D341Med (cell line): ENCODE measurements at places on chromosomes 3 and 15.

- DNase-seq, result no peak
Measured at GRCh38 chr15:98905963-98906711, 101.5 kb downstream of the PGPEP1L start.

- no peak for DNase-seq
Measured at GRCh38 chr3:153885359-153885758, 235.8 kb upstream of the ARHGEF26 start.

GRCh38 chr3:32733631-32734229 lies 48.7 kb downstream of the CNOT10 start:
- peak; percentile 47 for DNase-seq

DNA sequence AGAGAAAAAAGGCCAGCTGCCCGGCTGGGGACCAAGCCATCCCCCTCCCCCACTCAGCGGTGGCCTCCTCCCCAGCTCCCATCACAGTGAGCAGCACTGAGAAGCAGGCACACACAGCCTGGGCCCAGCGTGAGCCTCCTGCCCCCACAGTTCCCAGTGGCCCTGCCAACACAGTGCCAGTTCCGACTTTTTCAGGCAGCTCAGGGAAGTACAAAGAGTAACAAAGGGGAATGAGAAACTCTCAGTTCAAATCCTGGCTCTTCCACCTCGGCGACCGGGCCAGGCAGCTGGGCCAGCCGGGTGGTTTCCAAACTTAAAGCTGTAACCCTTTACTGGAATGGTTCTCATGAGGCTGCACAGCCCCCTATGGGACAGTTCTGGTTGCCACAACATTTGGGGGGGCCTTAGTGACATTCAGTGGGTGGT lies 18.5 kb downstream of the TNK2 start:
- no peak for DNase-seq

DNA sequence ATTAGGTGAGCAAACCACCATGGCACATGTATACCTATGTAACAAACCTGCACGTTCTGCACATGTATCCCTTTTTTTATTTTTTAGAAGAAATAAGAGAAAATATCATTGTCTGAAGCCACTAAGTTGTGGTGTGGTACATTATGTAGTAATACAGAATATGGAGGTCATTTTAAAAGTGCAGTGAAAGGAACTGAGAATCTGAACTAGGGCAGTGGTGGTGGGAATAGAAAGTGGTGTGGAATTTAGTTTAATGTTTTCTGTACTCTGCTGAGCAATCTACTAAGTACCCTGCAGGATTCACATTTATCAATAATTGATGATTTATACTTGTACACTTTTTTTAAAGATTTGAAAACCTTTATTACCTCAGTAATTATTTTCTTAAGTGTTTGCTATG lies 283.5 kb downstream of the CHL1 start:
- no peak for DNase-seq

DNA sequence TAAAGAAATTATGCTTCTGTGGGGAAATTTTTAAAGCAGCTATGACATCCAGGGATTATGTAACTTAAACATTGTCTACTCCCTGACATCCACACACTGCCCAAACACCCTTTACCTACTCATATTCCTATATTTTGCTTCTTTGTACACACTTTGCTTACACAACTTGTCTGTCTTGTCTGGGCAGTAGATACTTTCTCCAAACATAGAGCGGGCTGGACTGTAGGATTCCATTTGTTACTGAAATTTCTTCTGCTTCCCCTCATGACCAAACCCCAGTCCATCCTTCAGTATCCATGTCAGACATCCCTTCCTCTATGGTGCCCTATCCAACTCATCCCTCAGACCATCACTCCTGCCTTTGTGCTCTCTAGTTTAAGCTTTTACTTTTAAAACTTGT lies 19.9 kb downstream of the NCEH1 start:
- no peak for DNase-seq

- no peak for DNase-seq
Measured at GRCh38 chr3:4398120-4398940, 68.7 kb downstream of the SUMF1 start.

DNA sequence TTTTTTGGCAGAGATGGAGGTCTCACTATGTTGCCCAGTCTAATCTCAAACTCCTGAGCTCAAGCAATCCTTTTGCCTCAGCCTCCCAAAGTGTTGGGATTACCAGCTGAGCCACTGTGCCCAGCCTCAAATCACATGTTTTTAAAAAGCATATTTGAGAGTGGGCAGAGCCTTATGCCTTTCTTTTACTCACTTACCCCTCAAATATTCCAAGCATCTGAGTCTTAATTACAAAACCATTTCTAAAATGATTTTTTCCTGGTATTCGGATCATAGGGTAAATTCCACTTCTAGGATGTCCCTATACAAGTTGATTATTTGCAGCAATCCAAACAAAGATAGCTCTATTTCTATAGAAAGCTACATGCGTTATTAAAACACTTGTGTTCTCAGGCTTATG lies 106.1 kb downstream of the RFTN1 start:
- DNase-seq, result no peak

DNA sequence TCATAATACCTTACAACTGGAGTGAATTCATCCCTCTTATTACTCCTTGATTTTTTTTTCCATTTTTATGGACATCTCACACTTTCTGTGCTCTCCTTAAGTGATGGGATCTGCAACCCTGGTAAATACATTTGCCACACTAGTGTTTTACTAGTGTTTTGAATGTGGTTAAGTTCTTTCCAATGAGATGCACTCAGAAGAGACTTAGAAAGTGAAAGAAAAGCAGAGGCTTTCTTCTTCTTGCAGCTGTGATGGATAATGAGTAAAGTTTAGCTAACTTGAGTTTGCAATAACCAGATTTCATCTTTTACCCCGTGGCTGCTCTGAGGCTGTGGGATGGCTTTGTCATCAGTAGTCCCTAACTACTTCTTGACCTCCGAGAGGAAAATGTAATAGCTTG lies 1248.4 kb downstream of the NSUN3 start:
- no peak for DNase-seq

DNA sequence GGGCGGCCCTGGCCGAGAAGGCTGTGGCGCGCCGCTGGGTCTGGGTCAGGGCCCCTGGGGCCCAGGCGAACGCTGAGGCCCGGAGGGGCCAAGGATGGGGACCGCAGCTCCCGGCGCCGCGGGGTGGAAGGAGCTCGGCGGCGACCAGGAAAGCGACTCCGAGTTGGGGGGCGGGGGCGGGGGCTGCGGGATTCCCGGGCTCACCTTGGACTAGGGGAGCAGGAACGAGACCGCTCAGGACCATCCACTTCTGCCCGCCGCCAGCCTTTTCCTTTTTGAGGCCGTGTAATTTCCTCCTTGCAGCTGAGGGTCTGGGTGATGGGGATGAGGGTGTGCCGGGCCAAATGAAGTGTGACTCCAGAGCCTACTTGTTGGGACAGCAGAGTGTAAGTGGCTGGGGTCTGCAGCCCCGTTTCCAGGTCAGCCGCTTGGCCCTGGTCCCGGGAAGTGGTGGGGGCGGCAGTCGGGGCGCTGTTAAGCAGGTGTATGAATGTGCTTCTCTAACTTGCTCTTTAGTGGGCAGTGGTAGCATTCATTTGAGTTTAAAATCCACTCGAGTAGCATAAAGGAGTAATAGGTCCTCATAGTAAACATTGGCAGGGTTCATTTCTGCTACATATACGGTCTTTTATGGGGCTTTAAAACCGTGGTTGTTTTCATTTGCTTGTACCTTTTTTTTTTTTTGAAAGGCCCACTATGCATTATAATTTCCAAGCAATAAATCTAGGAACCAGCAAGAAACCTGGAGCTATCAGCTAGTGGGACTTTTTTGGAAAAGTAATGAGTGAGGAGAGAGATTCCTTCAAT lies 717 bp downstream of the PXK start:
- peak; percentile 63 for DNase-seq

DNA sequence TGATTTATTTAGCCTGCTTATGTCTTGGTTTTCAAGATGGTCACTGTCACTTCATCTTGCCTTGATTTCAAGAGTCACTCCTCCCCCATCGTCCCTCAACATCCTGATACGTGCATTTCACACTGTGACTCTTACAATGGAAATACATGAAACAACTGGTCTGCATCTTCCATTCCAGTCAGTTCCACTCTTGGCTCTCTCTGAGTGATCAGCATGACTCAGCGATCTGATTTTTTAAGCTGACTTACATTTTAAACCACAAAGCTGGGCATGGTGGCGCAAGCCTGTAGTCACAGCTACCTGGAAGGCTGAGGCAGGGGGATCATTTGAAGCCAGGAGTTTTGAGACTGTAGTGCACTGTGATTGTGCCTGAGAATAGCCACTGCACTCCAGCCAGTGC lies 271.2 kb upstream of the ROPN1 start:
- no peak for DNase-seq

DNA sequence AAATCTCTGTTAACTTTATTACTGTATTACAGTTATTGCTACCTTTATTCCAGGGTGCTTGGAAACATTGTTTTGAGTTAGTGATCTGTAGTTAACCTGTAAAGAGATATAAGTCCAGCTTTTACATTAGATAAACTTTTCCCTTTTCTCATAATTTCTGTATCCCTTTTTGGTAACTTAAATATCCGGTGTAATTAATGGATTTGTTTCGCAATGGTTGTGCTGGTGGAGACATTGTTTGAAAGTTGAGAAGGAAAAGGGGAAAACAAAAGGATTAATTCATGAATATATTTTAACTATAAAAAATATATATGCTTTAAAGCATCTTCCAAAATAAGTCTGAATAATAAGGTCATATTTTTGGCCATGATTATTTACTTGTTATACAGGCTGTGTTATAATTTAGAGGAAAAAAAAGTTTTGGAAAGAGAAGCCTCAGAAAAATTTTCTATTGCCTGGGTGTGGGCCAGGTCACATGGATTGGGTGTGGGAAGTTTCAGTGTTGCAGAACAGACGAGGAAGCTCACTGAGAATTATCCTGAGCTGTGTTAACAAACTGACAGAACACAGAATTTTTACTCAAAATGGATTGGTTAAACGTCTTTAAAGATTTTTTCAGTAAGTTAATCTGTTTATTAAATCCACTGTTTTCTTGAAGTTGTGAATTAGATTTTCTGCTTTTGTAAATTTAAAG lies 27.7 kb upstream of the IL20RB start:
- no peak for DNase-seq

- DNase-seq, result peak; percentile 68
Measured at GRCh38 chr3:159882790-159883779, 105.5 kb upstream of the IL12A start.

GRCh38 chr15:52485290-52485689 lies 43.4 kb downstream of the MYO5A start:
- no peak for DNase-seq

DNA sequence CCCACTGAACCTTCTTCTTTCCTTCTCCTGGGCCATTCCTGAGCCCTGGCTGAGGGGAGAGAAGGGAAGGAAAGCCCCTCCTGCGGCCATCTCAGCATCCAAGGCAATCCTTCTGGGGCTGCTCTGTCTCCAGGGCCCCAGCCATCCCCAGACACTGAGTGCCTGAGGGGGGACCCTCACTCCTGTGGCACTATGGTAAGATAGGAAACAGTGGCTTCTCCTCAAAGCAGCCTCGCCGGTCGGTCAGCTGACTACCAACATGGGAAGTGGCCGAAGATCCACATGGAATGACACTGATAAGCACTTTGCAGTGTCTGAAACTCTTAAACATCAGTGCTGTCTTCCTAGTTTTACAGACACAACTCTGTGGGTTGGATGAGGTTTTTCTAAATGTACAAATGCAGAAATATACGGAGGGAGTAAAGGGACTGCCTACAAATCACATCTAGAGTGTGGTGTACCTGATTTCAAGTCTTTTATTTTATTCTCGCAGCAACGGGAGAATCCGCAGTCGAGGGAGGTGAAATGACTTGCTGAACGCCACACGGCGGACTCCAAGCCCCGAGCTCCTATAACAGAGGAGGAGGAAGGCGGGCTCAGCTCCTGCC lies 973 bp upstream of the ITPKA start:
- no peak for DNase-seq

GRCh38 chr3:61777483-61777882 lies 216.1 kb downstream of the PTPRG start:
- DNase-seq, result no peak

DNA sequence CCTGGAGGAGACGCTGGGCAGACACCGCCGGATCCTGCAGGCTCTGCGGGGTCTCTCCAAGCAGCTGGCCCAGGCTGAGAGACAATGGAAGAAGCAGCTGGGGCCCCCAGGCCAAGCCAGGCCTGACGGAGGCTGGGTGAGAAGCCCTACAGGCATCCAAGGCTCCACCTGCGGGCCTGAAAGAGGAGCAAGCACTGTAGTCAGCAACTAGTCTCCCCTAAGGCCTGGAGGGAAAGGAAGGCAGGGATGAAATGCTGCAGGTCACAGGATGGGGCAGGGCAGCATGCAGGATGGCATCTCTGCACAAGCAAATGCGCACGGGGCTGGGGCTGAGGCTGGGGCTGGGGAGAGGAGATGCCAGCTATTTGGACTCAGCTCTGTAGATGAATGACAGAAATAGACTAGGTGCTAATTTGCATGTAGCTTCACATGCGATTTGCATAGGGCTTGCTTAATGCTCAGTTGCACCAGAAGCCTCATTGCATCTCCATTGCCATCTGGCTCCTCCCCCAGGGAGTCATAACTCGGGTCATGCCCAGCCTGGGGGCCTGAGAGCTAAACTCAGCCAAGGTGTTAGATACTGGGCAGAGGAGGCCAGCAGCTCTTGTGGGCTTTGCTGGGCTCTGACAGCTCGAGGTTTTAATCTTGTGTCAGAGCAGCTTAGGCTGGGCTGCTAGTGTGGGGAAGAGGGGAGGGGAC lies 5.2 kb upstream of the CPLX3 start:
- peak; percentile 81 for DNase-seq

GRCh38 chr3:11159421-11159904 lies 5.2 kb downstream of the HRH1 start:
- no peak for DNase-seq

DNA sequence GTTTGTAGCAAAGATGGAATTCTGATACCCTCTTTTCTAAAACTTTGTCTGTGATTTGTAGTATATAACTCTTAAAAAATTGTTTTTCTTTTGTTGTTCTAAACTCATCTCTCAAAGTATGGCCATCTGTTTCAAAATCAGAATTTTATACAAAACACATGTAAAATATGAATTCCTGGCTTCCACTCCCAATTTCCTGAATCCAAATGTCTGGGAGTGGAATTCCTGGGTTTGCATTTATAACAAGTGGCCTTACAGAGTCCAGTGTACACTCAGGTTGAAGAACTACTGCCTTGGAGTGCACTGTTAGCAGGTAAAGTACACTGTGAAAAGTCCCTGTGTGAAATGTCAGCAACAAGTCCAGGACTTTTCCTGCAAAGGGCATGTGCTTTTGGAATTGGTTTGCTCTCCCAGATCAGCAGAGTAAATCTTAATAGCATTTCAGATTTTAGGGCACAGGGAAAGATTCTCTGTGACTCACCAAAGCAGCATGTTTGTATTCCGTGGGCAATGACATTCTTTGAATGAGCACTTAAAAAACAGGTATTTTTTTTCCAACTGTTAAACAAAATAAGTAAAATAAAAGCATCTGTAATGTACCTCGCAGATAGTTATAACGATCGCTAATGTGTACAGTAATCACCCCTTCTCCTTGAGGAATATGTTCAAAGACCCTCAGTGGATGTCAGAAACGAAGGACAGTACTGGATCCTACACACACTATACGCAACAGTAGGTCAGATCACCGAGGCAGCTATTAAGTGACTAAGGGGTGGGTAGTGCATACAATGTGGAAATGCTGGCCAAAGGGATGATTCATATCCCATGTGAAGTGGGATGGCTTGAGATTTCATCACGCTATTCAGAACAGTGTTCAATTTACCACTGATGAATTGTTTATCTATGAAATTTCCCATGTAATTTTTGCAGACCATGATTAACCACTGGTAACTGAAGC lies 2.0 kb upstream of the CLDN16 start:
- DNase-seq, result no peak

GRCh38 chr3:88112289-88112688 lies 37.5 kb upstream of the C3orf38 start:
- no peak for DNase-seq

GRCh38 chr15:25847051-25847450 lies 16.1 kb downstream of the ATP10A start:
- peak; percentile 68 for DNase-seq
